Activated T-cell treated with anti-CD3 and anti-CD28 coated beads for 24 hours (primary cell): ENCODE measurements at places on chromosomes 11 and 22.

DNA sequence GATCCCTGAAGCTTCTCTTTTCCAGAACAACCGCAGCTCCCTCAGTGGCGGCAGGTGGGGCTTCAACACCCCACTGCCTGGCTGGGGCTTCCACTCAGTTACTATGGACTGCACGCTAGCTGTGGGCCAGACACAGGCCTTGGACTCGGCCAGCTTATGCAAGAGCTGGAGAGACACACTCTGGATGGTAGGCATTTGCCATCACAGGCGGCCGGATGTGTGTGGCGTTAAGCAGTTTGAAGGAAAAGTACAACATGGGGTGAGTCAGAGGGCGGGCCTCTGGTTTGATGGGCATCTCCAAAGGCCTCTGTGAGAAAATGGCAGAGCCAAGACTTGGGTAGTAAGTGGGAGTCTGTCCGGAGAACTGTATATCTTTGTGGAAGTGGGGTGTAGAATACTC, 17.6 kb downstream of the KCNJ4 start:
- DNase-seq: no peak

DNA sequence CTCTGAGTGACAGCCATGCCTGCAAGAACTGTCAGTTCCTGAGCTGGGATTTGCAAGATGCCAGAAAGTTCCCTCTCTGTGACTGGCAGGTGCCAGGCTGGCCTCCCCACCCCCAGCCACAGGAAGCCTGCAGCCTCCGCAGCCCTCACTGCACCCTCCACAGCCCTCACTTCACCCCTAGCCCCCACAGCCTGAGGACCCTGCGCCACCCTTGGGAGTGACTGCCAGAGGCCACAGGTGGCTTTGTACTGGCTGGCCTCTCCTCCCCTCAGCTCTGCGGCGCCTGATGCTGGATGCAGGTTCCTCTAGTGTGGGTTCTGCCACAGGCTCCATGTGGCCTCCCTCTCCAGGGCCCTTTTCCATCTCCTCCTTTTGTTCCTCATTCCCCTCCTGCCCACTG, 28.7 kb downstream of the MPPED1 start:
- no peak for DNase-seq

DNA sequence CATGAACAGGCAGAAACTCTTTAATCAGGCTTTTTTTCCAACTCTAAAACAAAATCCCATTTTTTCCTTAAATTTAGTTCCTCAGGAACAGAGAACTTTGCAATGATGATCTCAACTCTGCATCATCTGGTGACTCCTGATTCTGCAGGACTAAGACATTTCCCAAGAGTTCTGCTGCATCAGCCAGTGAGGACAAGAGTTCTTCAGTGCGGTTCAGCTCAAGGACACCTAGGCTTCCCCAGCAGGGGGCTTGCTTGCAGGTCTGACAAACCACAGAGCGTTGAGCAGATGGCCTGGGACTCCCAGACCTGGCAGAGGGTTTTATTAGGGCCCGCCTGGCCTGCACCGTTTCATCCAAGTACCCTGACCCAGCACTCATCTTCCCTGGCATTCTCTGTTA, 6.4 kb downstream of the CDCA5 start:
- DNase-seq: no peak

GRCh38 chr11:57651408-57651807, 1.7 kb upstream of the YPEL4 start:
- DNase-seq: no peak

DNA sequence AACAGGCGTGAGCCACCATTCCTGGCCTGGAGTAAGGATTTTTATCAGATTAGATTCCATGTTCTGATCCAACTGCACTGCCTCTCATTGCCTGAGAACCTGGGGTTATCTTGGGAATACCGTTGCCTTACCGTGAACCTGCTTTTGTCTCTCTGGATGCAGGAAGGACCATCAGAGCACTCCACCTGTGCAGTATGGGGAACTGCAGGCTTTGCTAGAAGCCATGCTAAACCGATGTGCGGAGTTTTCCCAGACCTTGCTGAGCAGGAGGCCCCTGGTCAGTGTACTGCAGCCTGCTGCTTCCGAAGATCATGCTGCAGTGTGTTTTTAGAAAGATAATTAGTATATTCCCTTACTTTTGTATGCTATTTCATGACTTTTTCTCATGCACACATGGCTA, 43.6 kb downstream of the MEI1 start:
- DNase-seq: no peak

DNA sequence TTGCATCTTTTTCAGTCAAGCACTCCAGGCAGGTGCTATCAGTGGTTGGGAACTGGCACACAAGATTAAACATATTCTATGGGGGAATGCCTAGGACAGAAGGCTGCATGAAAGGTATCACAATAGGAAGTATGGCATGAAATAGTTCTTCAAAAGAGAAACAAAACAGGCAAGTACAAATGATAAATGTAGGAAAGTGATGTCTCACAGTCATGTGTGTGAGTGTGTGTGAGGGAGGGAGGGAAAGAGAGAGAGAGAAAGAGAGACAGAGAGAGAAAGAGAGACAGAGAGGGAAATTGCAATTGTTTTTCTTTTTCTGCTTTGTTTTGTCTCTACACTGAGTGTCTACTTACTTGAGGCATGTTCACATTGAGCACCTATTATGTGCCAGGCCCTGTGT, 456.3 kb downstream of the MIAT start:
- DNase-seq: no peak
